Central memory CD8-positive, alpha-beta T cell (primary cell): ENCODE measurements at places on chromosomes 3 and 15.

DNA sequence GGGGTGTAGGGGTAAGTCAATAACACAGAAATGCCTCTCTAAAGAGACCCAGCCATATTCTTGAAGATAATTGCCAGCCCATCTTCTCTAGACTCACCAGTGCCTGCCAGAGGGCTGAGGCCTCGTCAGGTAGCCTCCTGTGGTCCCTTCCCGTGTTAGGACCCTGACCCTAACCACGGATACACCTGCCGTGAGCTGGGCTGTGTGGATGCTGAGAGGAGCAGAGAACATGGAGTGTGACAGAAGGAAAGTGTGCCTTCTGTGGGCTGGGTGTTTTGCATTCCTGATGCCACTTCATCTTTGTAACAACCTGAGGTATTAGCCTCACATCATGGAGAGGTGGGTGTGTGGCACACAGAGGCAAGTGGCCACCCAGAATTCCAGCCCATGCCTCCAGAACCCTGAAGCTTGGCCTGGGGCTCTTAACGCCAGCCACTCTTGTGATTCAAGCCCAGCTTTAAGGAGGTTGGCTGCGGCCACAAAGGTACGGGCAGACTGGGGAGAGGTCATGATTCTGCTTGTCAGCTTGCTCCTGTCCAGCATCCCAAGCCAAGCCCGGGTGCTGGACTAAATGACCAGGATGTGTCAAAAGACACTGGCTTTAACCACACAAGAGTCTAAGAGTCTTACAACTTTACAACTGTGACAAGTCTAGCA lies 21.1 kb upstream of the ABTB1 start:
- no peak for DNase-seq
- H3K27ac ChIP-seq: no peak overlapping the region
- peaks cover 29% of the 10 kb centered on the region for H3K27me3 ChIP-seq
- H3K36me3 ChIP-seq: peaks cover 1% of the 10 kb centered on the region
- H3K4me1 ChIP-seq: no peaks in the 10 kb centered on the region

- no peak for DNase-seq
- H3K36me3 ChIP-seq: no peaks in the 10 kb centered on the region
- H3K27ac ChIP-seq: no peak overlapping the region
- peaks cover 25% of the 10 kb centered on the region for H3K27me3 ChIP-seq
- H3K4me1 ChIP-seq: no peaks in the 10 kb centered on the region
Observed at GRCh38 chr3:120623727-120624093, 27.6 kb downstream of the NDUFB4 start.

DNA sequence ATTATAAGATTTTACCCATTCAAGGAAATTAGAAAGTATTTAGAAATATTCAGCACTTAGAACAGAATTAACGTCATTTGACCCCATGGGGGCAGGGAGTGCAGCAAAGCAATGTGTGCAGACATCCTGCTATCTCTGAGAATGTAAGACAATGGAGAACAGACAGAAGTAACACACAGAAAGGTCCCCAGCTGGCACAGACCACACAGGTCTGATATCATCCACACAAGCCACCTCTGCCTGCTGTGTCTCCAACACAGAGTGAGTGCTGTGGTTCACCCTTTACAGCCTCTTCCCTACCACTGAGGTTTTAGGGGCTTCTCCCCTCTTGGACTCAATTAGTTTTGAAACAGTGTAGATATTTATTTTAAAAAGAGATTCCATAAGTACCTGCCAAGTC lies 16.1 kb downstream of the TXNRD3 start:
- peaks cover 24% of the 10 kb centered on the region for H3K27me3 ChIP-seq
- H3K4me1 ChIP-seq: no peaks in the 10 kb centered on the region
- DNase-seq: no peak
- H3K36me3 ChIP-seq: peaks cover 2% of the 10 kb centered on the region
- H3K27ac ChIP-seq: no peak overlapping the region

DNA sequence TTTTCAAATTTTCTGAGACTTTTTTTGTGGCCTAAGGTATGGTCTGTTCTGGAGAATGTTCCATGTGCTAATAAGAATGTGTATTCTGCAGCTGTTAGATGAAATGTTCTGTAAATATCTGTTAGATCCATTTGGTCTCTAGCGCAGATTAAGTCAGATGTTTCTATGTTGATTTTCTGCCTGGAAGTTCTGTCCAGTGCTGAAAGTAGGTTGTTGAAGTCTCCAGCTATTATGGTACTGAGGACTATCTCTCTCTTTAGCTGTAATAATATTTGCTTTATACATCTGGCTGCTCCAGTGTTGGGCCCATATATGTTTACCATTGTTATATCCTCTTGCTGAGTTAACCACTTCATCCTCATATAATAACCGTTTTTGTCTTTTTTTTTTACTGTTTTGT lies 13.2 kb upstream of the TUBGCP5 start:
- peaks cover 22% of the 10 kb centered on the region for H3K27me3 ChIP-seq
- no peaks in the 10 kb centered on the region for H3K36me3 ChIP-seq
- DNase-seq: no peak
- no peak overlapping the region for H3K4me3 ChIP-seq
- H3K4me1 ChIP-seq: no peaks in the 10 kb centered on the region
- H3K27ac ChIP-seq: no peak overlapping the region

DNA sequence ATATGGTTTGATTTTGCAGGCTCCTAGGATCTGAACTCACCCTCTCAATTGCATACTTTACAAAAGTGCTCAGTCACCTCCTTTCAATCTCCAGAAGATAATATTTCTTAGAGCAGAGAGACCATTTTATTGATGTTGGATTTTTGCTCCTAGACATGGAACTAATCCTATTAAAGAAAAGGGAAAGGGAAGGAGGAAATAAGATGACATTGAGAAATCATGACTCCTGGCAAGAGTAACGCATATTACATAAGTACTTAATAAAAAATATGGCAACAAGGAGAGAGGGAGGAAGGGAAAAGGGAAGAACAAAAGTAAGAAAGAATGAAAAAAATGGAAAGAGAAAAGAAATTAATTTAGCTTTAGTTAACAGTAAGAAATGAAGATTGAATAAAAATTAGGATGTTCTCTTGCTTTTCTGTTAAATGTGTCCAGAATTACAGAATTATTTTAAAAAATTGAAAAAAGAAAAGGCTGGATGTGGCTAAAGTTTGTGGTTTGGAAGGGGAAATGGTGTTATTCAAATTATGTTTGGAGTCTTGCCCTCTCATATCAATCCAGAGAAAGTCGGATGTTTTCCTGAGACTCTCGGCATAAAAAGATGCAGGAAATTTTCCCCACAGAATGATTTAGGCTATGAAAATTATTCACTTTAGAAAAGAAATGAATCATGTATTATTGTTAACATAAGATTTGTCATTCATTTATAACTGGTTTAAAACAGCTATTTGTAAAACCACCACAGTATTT lies 474.0 kb downstream of the FGF12 start:
- no peak for DNase-seq
- no peak overlapping the region for H3K4me3 ChIP-seq
- H3K27ac ChIP-seq: no peak overlapping the region
- H3K36me3 ChIP-seq: no peaks in the 10 kb centered on the region

GRCh38 chr3:189496375-189497138 lies 134.6 kb upstream of the TP63 start:
- H3K4me3 ChIP-seq: no peak overlapping the region
- H3K4me1 ChIP-seq: no peaks in the 10 kb centered on the region
- no peak for DNase-seq
- no peaks in the 10 kb centered on the region for H3K27me3 ChIP-seq
- H3K36me3 ChIP-seq: no peaks in the 10 kb centered on the region

DNA sequence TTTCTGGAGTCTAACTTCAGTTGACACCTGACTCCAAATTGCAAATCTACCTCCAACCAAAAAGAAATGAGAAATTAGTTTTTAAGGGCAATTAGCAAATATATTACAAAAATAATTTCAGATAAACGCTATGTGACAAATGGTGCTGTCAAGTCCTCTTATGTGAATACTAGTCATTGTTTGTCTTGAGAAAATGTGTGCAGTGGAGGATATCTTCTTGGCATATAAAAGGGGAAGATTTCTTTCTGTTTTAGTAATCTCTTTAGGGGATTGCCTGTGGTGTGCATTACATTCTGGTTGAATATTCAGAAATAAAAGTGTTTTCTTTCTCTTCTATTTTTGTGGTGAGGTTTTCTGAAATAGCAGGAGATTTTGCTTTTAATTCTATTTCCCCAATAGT lies 3.0 kb upstream of the GCSAM start:
- H3K4me3 ChIP-seq: no peak overlapping the region
- H3K36me3 ChIP-seq: peaks cover 3% of the 10 kb centered on the region
- DNase-seq: no peak
- H3K27me3 ChIP-seq: peaks cover 10% of the 10 kb centered on the region
- peaks cover 35% of the 10 kb centered on the region for H3K4me1 ChIP-seq

GRCh38 chr15:94290730-94291129 lies 59.4 kb downstream of the MCTP2 start:
- DNase-seq: no peak
- peaks cover 58% of the 10 kb centered on the region for H3K4me1 ChIP-seq
- H3K36me3 ChIP-seq: peaks cover under 1% of the 10 kb centered on the region
- no peaks in the 10 kb centered on the region for H3K27me3 ChIP-seq

DNA sequence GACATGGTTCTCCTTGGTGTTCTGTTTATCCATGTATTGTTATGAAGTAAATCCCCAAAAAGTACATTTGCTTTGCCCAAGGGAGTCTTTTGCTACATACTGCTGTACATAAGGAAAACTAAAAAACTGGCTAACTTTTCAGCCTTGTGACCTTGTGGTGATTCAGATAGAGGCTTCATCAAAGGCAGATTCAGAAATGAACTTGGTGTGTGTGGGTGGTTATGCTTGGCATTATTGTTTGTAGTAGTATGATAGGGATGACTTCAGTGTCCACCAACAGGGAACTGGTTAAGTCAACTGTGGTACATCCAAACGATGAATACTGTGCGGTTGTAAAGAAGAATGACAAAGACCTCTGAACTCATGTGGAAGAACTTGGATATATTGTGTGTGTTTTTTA lies 75.6 kb upstream of the CHRNB4 start:
- no peak overlapping the region for H3K4me3 ChIP-seq
- H3K36me3 ChIP-seq: no peaks in the 10 kb centered on the region
- H3K4me1 ChIP-seq: no peaks in the 10 kb centered on the region
- no peak for DNase-seq
